HT-29 (cell line): ENCODE measurements at places on chromosomes 11 and 22. TPM values are rescaled to one million over a fixed set of nuclear protein-coding genes. Genes with fewer than 3 reads are reported as not detected.

Gene CDKN1C
- total RNA-seq = 5.3 and 9.1 TPM in 2 replicates

- no peak for DNase-seq
These were observed 12.7 kb downstream of the SCUBE1 start for GRCh38 chr22:43330178-43331068.

DNA sequence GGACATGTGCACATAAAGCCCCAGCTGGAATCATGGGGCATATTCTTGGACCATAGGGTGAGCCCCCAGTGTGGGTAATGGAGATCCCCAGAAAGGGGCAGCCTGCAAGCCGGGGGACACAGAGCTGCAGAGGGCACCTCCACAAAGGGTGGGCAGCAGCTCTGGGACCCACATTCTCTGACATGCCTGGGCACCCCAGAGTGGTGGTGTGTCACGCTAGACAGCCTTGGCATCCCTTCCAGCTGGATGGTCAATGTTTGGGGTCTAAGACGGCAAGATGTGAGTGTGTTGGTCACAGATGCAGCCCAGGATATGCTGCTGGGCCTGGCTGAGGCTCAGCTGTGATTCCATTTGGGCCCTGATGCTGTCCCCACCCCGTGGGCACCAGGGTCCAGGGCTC is 9.7 kb downstream of the ADORA2A start:
- DNase-seq = no peak

DNA sequence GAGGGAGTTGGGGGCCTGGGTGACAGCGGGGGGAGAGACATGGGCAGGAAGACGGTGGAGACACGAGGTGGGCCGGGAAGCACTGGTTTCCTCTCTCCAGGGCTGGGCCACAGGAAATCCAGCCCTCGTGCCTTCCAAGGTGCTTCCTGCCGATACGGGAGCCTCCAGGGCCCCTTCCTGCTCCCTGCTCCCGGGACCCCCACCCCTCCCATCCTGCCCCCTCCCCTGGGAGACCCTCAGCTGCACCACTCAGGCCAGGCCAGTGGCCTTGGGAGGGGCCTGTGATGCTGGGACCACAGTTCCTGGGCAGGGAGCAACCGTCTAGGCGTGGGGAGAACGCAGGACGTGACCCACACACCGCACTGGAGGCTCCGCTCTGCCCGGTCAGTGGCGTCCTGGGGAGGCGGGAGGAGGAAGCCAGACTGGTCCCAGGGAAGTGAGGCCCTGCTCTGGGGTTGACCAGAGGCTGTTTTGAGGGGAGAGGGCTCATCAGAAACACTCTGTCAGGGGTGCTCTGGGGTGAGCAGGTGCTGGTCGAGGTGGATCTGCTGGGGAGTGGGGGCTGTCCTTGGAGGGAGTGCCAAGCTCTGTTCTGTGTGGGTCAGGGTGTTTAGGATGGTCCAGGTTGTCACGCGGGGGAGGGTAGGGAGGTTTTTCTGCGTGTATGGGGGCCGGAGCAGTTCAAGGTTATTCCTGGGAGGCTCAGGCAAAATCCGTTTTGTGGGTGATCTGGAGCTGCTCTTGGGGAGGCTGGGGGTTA is at the start of gene SHANK3:
Gene SHANK3, plus strand, starts transcription at position 353 of the 760 bp plus-strand sequence.
- DNase-seq = no peak
